Cortex of kidney (tissue), 1 donor: ENCODE measurements at places on chromosomes 4 and X.

DNA sequence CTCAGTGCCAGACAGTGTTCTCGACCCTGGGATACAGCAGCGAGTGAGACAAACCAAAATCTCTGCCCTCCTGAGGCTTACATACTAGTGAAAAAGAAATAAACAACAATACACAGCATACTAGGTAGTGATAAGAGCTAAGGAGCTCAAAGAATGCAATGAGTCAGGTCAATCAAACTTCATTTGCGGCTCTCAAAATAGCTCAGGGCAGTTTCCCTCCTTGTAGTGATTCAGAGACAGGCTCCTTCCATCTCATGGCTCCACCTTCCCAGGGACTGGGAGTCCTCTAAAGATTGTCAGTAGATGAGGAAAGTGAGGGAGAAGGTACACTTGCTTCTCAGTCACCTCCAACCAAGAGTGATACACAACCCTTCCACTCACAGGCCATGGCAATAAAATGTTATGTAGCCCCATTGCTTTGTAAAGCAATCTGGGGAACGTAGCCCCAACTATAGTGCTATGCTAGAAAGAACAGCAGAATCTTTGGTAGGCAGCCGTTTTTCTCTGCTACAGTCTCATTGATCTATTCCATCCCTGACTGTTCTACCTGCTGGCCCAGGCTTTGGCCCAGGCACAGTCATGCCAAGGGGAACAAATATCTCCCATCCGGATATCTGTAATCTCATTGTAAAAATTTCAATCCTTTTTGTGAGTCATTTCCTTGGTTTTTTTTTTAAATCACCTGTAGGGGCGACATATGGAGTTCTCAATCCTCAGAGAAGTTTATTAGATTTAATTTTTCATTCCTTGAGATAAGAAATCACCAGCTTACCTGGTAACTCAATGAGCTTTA is 183.1 kb upstream of the S100G start:
- DNase-seq = no peak

GRCh38 chr4:112523008-112523721 is 7.2 kb upstream of the NEUROG2 start:
- DNase-seq = no peak

GRCh38 chr4:1871471-1872021 is 353 bp downstream of the NSD2 start:
- no peak for DNase-seq

GRCh38 chr4:94537921-94538628 is 86.3 kb downstream of the PDLIM5 start:
- no peak for DNase-seq

DNA sequence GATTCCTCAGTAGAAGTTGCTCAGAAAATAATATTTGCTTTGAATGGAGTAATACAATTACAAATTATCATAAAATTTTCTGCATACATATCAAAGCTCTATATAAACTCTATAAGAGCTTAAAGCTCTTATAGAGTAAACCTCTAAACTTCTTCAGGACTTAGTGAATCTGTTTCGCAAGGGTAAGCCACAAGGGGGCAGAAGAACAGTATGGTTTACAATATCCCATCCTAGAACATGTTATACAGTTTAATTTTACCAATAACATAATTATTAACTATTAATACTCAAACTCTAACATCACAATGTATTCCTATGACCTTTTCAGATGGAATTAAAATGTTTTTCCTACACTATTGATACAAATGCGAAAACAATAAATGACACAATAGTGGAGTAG is 33.8 kb upstream of the SPANXN1 start:
- no peak for DNase-seq

GRCh38 chrX:18877469-18877868 is 106.4 kb downstream of the PHKA2 start:
- DNase-seq = no peak

GRCh38 chrX:114075073-114075673 is 508.7 kb upstream of the HTR2C start:
- no peak for DNase-seq

GRCh38 chrX:2514131-2514530 is 13.4 kb upstream of the DHRSX start:
- DNase-seq = no peak
